HuH-7.5 (cell line): ENCODE measurements at places on chromosomes 6 and 20.

DNA sequence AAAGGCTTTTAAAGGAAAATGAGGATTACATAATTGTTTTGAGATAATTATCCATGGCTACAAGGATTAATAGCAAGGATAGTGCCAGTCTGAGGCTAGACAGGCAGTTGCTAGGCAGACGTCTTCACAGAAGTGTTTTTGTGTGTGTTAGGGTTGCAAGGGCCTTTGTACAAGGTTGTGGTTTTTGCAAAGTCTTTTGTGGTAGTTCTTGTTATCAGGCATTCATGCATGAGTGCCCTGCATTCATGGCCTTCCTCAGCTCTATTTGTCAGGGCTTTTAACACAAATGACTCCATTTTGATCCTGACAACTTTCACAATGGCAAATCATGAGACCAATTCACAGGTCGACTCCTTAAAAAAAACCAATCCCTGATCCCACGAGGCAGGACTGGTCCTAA lies 68.1 kb upstream of the TXNDC5 start:
- no peak for DNase-seq

DNA sequence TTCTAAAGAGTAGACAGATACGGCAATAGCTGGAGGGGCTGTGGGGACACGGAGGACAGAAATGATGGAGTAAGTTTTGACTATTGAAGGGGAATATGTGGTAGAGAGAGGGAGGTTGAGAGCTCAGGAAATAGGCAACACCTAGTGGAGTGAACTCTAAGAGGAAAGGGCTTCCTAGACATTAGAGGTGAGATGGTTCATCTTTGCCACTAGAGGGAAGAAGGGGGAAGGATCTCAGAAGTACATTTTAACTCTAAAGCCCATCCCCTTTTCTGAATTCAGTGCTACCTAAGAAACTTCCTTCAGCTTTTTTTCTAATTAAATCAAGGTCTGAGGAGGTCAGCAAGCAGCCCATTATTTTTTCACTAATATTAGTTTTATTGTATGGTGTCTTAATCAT lies 689.4 kb upstream of the MAP3K7 start:
- peak; percentile 30 for DNase-seq

- DNase-seq: no peak
These were observed 48.0 kb upstream of the VSX1 start for GRCh38 chr20:25129908-25130307.

DNA sequence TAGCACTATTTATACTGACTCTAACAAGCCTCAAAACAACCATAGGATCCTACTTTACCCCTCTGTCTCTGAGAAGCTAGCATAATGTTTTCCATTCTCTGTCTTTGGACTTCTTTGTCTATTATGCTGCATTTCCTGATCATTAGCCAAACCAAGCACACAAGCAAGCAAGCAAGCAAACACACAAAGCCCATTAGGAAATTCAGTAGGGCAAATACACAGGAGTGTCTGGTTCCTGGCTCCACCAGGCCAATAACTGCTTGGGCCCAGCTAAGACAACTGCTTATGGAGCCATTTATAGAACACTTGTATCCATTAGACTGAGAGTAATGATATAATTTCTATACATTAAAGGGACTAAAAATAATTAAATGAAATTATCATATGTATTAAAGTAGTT lies 952.9 kb upstream of the EPHA7 start:
- no peak for DNase-seq

GRCh38 chr6:15550546-15551123 lies 112.2 kb downstream of the DTNBP1 start:
- no peak for DNase-seq

DNA sequence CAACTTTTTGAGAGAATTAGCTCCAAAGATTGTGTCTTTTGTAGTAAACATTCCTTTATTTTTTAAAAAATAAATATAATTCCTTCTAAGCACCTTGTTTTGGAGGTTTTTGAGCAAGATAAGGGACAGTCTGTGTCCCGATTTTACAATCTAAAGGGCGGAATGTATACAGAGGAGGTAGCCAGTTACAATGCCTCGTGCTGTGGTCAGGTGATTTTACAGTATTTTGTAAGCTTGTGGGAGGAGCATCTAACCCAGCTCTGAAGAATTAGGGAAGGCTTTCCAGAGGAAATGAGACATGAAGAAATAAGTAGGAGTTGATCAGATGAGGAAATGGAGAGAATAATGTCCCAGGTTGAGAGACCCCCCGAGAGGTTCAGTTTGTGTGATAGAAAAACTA lies 1.3 kb downstream of the HINT3 start:
- DNase-seq: peak; percentile 48

- DNase-seq: no peak
These were observed 986.2 kb upstream of the CITED2 start for GRCh38 chr6:140360651-140361050.

GRCh38 chr6:144582939-144583613 lies 297.9 kb downstream of the UTRN start:
- no peak for DNase-seq

DNA sequence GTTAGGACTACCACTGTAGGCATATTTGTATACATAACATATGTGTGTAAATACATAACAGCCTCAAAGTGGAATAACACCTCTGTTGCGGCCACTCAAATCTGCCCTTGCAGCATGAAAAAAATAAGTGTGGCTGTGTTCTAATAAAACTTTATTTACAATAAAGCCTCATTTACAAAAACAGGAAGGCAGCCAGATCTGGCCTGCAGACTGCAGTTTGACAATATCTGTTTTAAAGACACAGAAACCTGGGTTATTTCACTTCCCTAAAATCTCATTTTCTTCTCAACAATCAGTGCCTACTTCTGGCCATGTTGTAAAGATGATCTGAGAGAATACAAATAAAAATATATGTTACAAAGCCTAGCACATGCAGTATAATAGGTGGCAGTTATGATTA lies 53.9 kb upstream of the SCML4 start:
- no peak for DNase-seq

DNA sequence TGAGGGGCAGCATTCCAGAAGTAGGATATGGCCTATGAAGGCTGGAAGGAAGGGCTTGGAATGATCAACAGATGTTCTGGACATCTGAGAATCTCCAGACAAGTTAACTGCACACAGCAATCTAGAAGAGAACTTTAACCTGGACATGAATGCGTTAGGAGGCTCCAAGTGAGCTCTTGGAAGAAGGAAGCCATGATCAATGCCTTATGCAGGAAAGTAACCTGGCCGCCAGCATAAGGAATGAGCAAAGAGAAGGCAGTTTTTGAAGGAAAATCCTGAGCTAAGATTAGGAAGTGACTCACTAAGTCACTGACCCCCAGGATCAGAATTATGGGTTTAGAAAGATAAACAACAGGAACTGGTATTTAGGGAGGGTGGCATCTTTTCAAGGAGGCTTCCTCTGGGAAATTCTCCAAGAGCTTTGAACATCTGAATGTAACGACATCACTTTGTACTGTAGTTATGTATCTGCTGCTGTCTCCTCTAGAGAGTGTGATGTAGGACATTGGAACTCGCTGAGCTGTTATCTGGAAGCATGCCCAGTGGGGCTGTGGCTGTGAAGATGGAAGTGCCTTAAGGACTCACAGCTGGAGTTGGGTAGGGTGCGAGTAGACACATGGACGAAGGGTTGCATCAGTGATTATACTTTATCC lies 236.8 kb downstream of the PACRG start:
- no peak for DNase-seq

DNA sequence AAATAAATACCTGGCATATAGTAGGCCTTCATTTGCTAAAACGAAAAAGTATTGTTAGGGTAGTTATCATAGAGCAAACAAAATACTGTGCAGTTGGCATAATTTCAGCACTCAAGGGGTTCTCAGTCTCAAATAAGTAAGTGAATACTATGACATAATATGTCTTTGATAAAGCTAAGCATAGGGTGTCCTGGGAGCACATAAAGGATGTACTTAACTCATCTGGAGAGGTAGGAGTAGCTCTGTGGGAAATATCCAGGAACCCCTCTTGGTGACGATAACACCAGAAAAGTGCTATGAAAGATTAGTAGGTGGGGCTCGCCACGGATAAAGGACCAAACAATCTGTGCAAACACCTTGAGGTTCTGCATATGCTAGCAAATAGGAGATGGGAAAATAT lies 23.2 kb downstream of the VNN1 start:
- no peak for DNase-seq

GRCh38 chr6:128005009-128005408 lies 104.2 kb upstream of the THEMIS start:
- no peak for DNase-seq

GRCh38 chr6:134190883-134191282 lies 127.0 kb downstream of the SGK1 start:
- DNase-seq: no peak

GRCh38 chr6:11160199-11160598 lies 48.7 kb upstream of the ERVFRD-1 start:
- no peak for DNase-seq

DNA sequence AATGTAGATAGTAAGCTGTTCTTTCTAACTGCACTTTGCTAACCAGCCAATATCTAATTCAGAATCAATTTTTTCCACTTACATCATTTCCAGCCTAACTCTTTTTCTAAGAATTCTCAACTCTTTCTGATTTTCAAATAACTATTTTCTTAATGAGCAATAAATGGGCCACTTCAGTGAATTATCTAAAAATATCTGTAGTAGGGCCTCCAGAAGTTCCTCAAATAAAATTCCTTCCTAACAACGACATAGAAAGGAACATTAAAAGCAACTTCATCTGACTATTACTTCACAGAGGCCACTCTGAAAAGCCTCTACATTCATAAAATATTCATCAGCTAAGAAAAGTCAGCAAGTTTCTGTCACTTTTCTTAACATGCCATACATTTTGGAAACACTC lies 4.8 kb downstream of the COL12A1 start:
- DNase-seq: no peak

- DNase-seq: no peak
These were observed 105.0 kb downstream of the HUS1B start for GRCh38 chr6:551829-552350.

DNA sequence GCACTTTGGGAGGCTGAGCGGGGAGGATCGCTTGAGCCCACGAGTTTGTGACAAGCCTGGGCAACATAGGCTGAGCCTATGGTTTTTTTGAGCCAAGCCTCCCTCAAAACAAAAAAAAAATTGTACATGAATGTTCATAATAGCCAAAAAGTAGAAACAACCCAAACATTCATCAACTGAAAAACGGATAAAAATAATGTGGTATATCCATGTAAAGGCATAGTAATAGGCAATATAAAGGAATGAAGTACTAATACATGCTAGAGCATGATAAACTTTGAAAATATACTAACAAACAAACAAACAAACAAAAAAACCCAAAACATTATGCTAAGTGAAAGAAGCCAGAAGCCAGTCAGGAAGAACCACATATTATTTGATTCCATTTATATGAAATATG lies 35.3 kb downstream of the KIAA0319 start:
- DNase-seq: no peak

GRCh38 chr6:15535495-15536197 lies 127.2 kb downstream of the DTNBP1 start:
- no peak for DNase-seq

- DNase-seq: no peak
These were observed 247.6 kb downstream of the PKHD1 start for GRCh38 chr6:51839726-51840374.

DNA sequence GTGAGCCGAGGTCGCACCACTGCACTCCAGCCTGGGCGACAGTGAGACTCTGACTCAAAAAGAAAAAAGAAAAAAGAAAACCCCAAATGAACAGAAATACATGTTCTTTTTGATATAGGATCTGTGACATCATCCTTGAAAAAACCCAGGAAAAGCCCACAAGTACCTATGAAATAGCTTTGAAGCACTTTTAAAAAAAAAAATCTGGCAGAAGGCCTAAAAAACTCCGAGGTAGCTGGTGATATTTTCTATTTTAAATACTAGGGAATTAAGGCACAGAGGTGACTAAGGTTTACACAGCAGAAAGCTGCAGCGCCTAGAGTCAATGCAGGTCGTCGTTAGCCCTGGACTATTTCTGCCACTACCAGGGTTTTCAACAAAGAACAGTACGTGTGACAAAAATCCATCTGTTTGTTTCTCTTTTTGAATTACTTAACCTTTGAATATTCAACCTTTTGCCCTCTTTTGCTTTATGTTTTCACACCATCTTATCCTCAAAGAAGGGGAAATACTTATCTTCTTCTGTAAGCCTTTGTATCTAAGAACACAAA lies 39.4 kb upstream of the EEF1A1 start:
- no peak for DNase-seq

DNA sequence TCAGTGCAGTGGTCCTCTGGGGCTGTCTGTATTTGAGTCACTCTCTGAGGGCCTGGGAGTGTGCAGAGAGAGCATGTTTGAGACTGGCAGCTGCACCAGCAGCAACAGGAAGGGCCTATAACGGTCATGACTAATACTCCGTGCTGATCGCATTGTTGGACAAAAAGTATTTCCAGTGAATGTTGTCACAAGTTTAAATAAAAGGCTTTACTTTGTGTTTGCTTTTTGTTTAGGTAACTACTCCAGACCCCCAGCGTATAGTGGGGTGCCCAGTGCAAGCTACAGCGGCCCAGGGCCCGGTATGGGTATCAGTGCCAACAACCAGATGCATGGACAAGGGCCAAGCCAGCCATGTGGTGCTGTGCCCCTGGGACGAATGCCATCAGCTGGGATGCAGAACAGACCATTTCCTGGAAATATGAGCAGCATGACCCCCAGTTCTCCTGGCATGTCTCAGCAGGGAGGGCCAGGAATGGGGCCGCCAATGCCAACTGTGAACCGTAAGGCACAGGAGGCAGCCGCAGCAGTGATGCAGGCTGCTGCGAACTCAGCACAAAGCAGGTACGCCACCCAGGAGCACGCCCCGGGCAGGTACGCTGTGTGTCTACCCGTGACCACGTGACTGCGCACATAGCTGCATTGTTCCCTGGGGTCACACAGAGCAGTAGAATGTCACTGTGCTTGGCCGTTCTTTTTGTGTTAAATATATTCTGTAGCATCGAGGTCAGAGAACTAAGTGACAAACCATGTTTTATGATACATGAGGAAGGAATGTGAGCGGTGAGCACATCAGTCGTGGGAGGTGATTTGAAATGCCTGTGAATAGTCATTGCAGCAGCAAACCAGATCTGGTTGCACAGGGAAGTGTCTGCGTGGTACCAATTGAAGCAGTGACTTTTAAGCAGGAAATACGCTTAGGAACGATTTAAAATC lies 174.7 kb downstream of the TMEM242 start:
- no peak for DNase-seq

- no peak for DNase-seq
These were observed 66.4 kb downstream of the FYN start for GRCh38 chr6:111806561-111807497.

DNA sequence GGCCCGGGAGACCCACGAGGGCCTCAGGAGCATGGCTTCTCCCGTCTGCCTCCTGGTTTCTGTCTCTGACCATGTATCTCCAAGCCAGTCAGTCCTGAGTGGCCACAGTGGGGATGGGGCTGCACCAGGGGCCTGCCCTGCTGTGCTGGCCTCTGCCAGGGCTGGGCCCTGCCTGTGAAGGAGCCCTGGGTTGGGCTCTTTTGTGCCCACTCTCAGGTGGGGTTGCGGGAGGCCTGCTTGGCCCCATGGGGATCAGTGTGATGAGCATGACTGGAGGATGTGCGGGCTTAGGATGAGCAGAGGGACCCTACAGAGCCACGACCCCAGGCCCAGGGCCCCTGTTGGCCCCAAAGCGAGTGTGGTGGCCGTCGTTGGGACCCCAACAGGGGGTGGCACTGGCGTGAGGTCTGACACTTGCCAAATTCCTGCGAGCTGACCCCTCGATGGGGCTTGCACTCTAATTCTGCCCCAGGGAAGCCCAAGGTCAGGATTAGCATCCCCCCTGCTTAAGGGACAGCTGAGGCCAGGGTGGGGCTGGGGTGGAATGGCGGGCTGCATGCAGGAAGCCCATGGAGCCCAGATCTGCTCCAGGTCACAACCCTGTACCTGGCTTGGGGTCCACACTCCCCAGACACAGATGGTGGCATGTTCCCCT lies 90.0 kb upstream of the BHLHE23 start:
- no peak for DNase-seq
